ENCODE measurements at places on chromosomes 7 and 10.

DNA sequence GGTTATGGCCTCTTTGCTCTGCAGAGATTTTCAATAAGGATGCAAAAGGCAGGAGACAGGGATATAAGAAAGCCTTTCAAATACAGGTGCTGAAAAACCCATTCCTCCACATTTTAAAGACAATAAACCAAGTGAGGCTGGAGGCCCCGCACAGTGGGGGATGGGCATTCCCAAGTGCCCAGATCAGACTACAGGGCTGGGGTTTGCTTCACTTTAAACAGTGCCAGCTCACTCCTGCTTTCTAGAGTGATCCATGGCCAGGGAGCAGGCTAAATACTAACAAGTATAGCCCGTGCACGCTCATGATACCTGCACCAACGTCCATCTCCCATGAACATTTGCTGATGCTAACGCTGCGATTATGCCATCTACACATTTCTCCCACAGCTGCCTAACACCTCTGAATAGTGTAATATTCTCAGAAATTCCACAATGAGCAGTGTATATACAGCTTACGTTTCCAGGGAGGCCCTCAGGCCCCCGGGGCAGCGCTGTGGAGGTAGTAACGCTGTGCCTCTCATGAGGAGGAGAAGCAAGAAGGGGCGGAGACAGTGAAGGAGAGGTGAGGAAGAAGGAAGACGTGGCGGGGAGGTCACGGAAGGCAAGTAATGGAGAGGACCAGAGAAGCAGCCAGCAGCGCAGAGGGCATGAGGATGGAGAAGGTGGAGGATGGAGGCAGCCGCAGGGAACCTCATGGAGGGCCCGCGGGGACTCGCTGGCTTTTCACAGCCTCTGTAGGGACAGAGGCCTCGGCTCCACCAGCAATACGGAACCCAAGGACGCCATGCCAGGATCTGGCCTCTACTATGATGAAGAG, 141.7 kb downstream of the USP6NL start:
- DNase-seq = no peak

- no peak for DNase-seq
Observed at GRCh38 chr10:4345877-4346646, 479.9 kb upstream of the AKR1E2 start.

GRCh38 chr10:50512743-50513416, 110.9 kb downstream of the SGMS1 start:
- no peak for DNase-seq

- peak; percentile 80 for DNase-seq
Observed at GRCh38 chr7:116354546-116355423, 144.4 kb downstream of the TES start.

GRCh38 chr10:1367938-1368841, 312.0 kb downstream of the WDR37 start:
- no peak for DNase-seq

DNA sequence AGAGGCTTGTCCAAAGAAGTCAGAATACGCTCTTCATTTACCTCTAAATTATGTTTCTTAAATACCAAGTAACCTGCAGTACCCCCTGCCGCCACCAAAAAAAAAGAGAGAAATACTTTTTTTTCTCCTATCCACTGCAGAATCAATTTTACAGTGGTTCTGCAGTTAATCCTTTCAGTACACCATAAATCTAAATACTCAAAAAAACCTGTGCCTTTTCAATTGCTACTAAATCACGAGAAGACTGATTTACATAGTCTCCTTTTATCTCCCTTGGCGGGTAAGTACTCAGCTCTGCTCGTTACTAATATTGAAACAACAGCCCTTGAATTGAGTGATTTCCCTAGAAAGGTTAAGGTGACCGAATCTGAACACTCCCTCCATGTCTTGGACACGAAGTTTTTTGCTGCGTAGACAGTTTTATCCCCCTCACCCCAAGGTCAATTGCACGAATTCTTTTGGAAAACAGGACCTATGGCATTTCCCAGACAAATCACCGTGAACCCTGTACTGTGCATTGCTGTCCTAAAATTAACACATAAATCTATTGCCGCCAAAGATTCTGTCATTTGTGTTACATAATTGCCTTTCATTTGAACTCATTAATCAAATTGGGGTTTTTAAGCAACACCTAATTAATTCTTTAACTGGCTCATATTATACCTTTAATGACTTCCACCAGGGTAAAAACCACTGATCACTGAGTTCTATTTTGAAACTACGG, 512 bp upstream of the VIM start:
- no peak for DNase-seq

- peak; percentile 36 for DNase-seq
Observed at GRCh38 chr7:31811650-31812461, 124.8 kb downstream of the PPP1R17 start.

DNA sequence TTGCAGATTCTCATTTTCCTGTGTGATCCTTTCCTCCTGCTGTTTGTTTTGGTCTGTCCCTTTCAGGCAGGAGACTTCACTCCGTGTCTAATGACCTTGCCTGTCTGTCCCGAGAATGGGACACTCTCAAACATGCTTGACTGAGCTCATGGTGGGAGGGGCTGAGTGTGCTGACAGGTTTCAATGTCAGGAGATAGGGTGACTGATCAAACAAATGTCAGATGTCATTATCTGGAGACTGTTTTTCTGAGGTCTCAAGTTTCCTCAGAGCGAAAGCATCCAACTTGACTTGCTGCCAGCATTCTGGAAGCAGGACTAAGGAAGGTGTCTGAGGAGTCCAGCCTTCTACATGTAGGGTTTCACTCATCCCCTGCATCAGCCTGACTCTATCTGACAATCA, 228.8 kb upstream of the KIAA1217 start:
- DNase-seq = no peak

GRCh38 chr10:28984431-28984830, 304.4 kb upstream of the LYZL1 start:
- peak; percentile 71 for DNase-seq

DNA sequence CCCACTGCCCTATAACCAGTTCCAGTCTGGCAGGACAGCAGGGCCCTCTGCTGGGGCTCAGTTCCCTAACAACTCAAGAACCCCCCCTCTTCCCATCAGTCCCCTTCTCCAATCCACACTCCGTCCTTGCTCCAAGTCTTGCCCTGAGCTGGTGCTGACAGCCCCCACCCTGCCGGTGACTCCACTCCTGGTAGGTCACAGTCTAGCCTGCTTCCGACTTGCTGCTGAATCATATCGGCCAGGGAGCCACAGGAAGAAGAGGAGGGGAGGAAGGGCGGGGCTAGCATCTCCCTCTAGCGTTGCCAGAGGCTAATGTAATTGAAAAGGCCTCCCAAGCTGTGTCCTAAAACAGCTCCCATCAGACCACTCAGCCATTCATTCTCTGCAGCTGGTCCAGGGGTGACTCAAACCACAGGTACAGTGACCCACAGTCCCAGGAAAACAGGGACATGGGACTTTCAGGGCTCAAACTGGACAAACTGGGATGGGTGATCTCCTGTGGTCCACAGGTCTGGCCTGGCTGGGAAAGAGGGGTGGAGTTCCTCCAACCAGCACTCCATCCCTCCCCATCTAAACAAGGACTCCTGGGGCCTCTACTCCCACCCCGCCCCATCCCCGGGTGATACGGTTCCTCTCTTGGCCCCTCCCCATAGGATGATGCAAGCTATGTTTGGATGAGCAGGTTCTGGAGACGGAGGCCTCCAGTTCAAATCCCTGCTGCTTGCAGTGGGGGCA, 158.8 kb downstream of the SH3PXD2A start:
- peak; percentile 71 for DNase-seq

- DNase-seq = no peak
Observed at GRCh38 chr10:103977204-103977603, 10.3 kb downstream of the SLK start.

DNA sequence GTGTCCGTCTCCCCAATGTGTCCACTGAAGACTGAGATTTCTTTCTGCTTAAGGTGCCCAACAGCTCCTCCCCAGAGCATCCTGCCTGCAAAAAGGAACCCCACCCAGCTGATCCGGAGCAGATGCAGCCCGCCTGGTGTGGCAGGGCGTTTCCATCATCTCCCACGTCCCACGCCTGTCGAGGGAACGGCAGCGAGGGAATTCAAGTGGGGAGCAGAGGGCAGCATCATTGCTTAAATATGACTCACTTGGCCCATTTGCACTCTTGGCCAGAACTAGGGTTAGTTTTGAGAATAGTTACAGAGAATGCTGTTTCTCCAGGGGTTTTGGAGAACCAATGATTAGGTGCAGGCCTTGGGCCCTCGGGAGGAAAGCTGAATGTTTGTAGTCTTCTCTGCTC, 20.8 kb downstream of the VWA2 start:
- DNase-seq = no peak

GRCh38 chr7:338295-339061, 48.5 kb downstream of the FOXL3 start:
- no peak for DNase-seq

DNA sequence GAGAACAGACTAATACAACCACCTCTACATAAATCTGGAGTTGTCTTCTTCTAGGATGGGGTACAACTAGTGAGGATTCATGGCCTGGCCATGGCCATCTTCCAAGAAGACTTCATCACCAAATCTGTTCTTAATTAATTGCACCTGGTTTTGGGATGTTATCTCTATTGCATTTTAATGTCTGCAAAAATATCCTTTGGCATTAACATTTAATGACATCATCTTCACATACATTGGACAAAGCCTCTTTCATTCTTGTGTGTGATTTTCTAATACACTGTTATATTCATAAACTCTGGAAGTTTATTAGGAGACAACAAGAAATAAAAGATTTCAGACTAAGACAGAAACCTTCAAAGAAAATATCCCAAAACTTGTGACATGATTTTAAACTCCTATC, 124.2 kb upstream of the ABCB5 start:
- no peak for DNase-seq

DNA sequence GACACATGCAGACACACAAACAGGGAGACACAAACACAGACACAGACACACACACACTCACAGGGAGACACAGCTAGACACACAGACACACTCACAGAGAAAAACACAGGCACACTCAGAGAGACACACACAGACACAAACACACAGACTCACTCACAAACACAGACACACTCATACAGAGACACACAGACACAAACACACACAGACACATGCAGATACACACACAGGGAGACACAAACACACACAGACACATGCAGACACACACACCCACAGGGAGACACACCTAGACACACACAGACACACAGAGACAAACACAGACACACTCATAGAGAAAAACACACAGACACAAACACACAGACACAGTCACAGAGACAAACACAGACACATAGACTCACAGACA, 67.9 kb downstream of the ADARB2 start:
- DNase-seq = no peak

DNA sequence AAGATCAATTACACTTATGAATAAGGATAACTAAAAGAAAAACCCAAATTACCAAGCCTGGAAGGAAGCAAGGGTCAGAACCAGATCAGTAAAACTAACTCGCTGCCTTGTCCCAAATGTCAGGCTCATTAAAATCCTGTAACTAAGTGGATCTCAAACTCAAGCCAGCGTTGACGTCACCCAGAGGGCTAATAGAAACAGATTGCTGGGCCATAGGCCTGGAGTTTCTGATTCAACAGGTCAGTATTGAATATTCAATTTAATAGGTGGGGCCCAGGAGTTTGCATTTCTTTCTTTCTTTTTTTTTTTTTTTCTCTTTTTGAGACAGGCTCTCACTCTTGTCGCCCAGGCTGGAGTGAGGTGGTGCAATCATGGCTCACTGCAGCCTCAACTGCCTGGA, 397.0 kb downstream of the CALN1 start:
- no peak for DNase-seq

DNA sequence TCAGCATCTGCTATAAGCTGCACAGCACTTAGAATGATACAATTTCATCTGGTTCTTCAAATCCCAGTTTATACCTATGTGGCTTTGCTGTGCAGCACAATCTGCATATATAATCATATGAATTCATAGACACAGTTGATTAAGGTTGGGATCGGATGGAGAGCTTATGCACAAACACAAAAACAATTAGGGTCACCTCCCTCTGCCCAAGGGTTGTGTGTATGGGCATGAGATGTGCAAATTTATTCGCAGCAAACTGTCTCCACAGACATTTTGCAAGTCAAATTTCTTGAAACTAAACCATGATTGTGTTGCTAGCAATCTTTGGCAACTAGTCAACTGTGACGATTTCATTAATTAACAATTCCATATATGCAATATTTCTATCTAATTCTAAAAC, 955.7 kb downstream of the SORCS3 start:
- no peak for DNase-seq

- no peak for DNase-seq
Observed at GRCh38 chr10:5828725-5829124, 15.5 kb upstream of the GDI2 start.

GRCh38 chr10:114767101-114767985, 54.2 kb upstream of the FHIP2A start:
- no peak for DNase-seq

DNA sequence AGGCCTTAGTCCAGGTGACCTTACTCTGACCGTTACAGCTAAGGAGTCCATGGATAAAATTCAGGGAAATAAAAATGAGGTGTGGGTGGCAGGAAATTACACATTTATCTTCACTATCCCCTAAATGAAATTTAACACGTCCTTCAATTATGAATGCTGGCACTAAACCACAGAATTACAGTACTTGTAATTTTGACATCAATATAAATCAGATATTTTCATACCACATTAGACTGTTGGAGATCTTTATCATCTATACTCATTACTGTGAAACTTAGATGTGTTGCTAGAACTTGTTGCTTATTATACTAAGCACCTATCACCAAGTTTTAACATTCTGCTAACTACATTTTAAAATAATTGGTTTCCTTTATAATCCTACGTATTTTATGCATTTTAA, 51.1 kb downstream of the IGF2BP3 start:
- DNase-seq = no peak

- DNase-seq = no peak
Observed at GRCh38 chr7:42217053-42217452, 20.0 kb downstream of the GLI3 start.

DNA sequence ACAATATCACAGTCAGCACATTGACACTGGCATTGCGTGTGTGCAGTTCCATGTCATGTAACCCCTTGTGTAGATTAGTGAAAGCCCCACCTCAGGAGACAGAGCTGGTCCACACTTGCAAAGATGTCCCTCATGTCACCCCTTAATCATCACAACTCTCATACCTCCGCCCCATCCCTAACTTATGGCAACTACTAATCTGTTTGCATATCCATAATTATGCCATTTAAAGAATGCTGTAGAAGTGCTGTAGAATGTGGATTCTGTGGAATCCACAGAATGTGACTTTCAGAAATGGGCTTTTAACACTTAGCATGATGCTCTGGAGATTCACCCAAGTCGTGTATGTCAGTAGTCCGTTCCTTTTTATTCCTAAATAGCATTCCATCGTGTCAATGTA, 102.8 kb upstream of the VSTM2A start:
- no peak for DNase-seq

All from fibroblast of skin of left biceps (primary cell).